ENCODE measurements at places on chromosomes 12 and 14.
A peak's percentile ranks its signal among the peaks of the same experiment; 100 is the strongest.

DNA sequence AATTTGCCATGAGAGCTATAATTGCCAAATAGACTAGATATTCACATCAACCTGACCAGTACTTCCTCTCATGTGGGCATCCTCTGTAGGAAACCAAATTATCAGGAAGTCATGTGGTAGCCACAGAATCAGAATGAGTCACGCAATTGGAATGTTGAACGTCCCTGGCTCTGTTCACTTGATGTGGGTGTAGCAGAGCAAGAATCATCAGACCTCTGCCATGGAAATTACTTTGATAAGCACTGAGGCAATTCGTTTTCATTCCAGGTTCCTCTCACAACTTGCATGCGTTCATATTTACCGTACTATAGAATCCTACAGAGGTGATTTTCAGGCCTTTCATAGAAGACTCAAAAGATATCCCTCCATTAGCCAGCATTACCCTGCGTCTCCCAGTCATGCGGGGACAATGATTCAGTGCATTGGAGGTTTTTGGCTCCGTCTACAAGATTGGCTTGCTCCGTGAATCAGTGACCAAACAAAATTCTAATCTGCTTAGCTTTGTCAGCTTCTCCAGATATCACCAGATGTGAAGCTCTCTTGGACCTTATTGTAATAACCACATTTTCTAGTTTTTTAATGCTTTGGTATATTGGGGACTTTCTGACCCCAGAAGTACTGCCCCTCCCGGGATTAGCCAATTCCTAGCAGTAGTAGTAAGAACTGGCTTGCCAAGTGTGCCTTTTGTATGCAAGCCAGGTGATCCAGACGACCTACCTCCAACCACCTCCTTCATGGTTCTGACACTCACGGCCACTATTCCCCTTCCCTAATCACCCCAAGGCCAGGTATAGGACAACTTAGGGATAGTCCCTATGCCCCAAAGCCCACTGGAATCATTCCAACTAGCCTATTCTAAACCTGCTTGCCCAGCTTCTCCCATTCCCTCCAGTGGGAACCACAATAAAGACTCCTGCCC is 133.4 kb downstream of the KICS2 start:
- no peak for DNase-seq

DNA sequence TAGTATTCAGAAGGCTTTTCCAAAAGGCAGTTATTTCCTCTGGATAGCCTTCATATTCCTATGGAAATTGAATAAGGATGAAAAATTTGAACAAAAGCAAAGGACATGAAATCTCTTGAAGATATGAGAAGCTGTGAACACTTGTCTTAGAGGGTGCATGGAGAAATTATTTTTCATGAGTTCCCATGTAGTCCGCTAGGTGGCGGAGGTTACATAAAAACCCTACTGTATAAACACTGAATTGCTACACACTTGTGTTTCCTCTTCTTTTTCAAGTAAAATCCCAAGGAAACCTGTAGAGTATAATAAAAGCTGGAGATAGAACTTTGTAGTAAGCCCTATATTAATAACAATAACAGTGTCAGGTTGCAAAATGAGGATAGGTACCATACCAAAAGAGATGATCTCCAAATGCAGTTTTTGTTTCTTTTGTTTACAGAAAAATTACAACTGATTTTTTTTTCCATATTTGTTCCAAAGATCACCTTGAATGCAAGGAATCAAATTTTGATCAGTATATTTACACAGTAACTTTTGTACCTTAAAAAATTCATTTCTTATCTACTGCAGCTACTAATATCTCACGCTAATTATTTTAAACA is 37.8 kb upstream of the OR4E1 start:
- DNase-seq = peak; percentile 47

GRCh38 chr14:70086685-70087379 is 101.9 kb downstream of the SLC8A3 start:
- DNase-seq = peak; percentile 70

DNA sequence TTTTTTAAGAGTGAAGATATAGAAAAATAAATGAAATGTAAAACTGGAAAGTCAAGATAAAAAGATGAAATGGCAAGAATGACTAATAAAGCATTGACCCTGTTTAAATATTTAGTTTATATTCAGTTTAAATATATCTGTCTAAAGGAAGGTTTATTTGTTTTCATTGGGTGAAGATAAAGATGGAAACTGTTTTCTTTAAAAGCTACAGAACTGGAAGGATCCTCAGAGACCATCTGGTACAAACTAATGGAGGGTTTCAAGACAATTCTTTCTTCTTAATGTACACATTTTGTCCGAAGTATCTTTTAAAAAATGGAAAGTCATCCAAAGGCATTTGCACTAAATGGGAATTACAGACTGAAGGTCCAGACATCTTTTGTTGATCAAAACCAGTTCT is 142.6 kb downstream of the EPS8 start:
- no peak for DNase-seq

DNA sequence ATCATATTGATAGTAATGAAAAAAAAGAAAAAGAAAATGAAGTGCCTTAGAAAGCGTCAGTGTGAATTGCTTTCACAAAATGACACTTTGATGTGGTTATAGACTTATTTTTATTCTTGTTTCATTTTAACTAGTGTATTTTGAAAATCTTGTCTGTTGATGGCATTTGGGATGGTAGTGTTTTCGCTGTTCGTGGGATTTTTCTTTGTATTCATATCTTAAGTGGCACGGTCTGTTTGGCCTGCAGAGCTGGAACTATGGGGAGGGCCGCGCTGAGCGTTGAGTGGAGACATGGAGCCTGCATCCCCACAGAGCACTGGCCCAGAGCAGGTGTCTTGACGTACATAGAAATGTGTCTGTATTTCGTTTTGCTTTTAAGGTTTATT is 61.6 kb downstream of the WDR20 start:
- DNase-seq = no peak

- DNase-seq = no peak
Measured at GRCh38 chr14:23172096-23172495, 11.4 kb downstream of the SLC7A8 start.

- DNase-seq = no peak
Measured at GRCh38 chr12:66017736-66018135, 112.8 kb downstream of the LLPH start.

- DNase-seq = no peak
Measured at GRCh38 chr14:23358042-23358441, 5.4 kb upstream of the SLC22A17 start.

- peak; percentile 59 for DNase-seq
Measured at GRCh38 chr14:92014040-92014439, 25.8 kb downstream of the TRIP11 start.

GRCh38 chr14:77026930-77027537 is 1.5 kb downstream of the IRF2BPL start:
- no peak for DNase-seq

DNA sequence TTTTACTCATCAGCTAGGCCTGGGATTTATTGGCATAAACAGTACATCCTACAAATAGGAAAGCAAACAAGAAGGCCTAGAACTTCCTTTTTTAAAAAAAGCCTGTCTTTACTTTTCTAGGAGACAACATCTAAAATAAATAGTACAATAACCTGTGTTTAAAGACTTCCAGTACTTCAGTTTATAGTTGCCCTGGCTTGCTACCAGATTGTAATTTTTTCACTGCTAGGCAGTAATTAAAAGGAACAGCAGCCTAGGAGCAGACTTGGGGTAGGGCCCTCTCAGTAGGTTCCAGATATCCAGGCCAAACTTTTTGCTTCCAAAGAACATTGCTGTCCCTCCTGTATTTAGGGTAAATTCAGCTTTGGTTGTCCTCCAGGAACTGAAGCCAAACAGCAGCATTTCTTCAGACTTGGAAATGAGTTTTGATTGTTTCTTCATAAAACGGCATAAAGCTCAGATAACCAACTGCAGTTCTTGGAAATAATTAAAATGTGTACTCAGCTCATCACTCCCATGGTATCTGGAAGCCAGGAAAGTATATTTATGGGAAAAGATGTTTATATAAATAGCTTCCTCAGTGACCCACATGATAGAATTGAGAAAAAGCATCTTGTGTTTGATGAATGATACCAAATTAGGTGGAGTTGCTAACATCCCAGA is 61.7 kb downstream of the PPP1R36 start:
- no peak for DNase-seq

DNA sequence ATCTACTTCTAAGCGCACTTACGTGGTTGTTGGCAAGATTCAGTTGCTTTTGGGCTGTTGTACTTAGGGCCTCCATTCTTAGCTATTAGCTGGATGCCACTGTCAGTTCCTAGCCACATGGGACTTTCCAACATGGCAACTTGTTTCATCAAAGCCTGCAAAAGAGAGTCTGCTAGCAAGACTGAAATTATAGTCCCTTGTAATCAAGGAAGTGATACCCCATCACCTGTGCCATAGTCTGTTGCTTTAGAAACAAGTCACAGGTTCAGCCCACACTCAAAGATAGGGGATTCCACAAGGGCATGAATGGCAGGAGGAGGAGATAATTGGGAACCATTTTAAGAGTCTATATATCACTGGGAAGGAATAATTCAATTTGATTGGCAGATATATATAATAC is 27.1 kb upstream of the SLC17A8 start:
- DNase-seq = no peak

DNA sequence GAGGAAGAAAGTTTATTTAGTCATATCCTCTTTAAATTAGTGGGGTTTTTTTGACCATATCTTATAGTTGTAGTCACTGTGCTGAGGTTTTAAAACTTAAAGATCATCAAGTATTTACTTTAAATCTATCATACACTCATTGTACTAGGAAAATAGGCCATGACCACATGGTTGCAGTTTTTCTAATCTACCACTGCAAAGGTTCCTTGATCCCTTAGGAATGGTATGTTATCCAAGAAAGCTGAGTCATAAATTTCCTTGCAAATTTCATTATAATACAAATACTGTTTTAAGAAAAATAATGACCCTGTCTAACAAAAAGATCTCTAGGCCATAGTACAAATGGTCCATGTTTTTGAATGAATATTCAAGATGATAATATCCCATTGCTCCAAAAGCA is 74.7 kb downstream of the DBX2 start:
- DNase-seq = no peak

- no peak for DNase-seq
Measured at GRCh38 chr12:124316257-124316900, 21.5 kb downstream of the RFLNA start.

DNA sequence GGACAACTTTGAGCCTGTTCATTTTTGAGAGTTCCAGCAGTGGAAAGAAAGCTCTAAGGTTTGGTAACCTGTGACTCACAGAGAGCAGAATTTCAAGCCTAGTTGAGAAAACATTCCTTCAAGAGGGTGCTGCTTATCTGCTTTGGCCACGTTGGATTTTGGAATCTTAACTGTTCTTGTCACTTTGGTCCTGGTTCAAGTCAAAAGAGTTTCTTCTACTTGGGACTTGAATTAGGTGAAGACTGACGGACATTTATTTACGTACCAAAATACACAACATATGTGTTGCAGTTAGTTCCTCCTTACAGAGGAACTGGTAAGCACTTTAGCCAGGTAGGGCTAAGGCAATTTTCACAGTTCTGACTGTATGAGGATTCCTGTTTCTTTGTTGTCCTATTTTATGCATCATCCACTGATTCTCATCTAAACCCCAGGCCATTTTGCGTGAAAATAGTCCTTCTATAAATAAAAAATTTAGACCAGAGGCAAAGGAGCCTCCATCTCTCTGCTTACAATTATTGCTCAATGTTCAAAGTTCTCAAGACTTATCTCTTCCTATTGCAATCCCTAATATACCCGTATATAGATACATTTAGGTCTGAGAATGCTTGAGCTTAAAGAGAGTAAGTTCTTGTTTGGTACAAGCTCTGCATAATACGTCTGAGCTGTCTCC is 580.9 kb downstream of the DIO2 start:
- no peak for DNase-seq

GRCh38 chr12:124338448-124338847 is 43.6 kb downstream of the RFLNA start:
- no peak for DNase-seq

DNA sequence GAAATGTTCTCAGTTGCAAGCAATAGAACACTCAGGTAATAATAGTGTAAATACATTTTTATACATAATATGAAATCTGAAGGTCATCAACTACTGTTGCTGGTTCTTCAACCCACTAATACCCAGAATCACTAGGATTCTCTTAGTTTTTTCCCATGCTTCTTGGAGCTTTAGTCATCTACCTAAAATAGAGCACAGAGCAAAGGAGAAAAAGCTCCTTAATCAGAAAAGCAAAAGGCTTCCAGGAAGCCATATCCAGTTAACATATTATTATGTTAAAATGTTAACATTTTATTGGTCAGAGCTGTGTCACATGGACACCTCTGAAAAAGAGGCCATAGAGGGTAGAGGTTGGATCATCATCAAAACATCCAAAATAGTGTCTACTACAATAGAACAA is 57.0 kb downstream of the CCER1 start:
- DNase-seq = no peak

- no peak for DNase-seq
Measured at GRCh38 chr12:56721216-56721615, 3.9 kb downstream of the NACA start.

GRCh38 chr14:74417611-74418010 is 8.4 kb downstream of the SYNDIG1L start:
- DNase-seq = no peak

DNA sequence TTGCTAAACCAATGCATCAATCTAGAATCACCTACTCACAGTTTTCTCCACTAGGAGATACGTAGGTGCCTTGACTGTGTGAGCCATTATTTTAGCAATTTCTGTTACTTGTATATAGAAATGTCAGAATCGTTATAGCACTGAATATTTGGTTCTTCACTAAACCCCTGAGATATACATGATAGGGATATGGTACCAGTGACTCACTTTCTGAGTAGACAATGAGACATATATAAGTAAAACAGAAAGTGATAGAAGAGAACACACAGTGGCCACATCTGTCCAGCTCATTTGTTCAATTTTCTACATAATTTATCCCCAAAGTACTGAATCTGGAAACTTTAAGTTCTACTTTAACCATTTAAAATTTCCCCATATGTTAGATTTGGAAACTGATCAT is 1505.5 kb upstream of the TMEM132C start:
- DNase-seq = no peak

GRCh38 chr14:58954052-58954451 is 234.4 kb upstream of the DAAM1 start:
- DNase-seq = peak; percentile 82

- no peak for DNase-seq
Measured at GRCh38 chr14:32601906-32602305, 272.8 kb downstream of the AKAP6 start.
